Naive thymus-derived CD8-positive, alpha-beta T cell (primary cell): ENCODE measurements at places on chromosomes 13 and 19.

GRCh38 chr19:56905631-56906150, 65.2 kb upstream of the PEG3 start:
- no peak for DNase-seq

GRCh38 chr19:52398081-52398441, 412 bp downstream of the ZNF528 start:
- DNase-seq, result no peak

- no peak for DNase-seq
Measured at GRCh38 chr13:20044086-20044485, 85.6 kb downstream of the ZMYM2 start.

GRCh38 chr19:8238251-8238650, 29.1 kb downstream of the CERS4 start:
- DNase-seq, result no peak

DNA sequence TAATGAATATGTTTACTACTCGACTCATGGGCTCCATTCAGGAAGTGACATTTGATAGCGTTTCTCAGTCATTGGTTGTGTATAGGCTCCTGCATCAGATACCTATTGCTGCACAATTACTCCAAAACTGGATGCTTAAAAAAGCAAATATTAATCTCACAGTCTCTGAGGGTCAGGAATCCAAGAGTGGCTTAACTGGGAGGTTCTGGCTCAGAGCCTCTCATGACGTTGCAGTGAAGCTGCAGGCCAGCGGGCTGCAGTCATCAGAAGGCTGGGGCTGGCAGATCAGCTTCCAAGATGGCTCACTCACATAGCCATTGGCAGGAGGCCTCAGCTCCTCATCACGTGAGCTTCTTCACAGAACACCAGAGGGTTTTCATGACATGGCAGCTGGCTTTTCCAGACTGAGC, 525.1 kb upstream of the NBEA start:
- DNase-seq, result no peak

- no peak for DNase-seq
Measured at GRCh38 chr13:99380921-99381645, 73.9 kb upstream of the GPR183 start.

GRCh38 chr19:13334801-13335481, 171.3 kb downstream of the CACNA1A start:
- no peak for DNase-seq

DNA sequence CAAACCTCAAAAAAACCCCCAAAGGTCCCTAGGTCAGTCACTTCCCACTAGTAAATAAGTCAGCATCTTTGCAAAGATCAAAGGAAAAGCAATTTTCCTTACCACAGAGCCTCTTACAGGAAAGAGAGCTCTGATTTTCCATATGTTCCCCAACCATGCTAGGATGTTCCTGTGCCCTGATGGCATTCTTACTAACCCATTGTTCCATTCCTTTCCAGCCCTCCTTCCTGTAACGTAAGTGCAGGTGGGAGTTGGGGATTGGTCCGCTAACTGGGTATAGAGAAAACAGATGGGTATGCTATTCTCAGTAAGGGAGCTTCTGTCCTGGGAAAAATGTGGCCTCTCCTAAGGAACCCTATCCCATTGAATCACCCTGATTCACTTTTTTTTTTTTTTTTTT, 14.3 kb downstream of the DPRX start:
- DNase-seq, result no peak

GRCh38 chr19:15684828-15685227, 11.9 kb downstream of the CYP4F12 start:
- no peak for DNase-seq

GRCh38 chr13:65336087-65336749, 1893.9 kb downstream of the PCDH9 start:
- no peak for DNase-seq

- DNase-seq, result no peak
Measured at GRCh38 chr13:26500618-26501320, 56.7 kb upstream of the WASF3 start.

GRCh38 chr13:40259899-40260298, 406.5 kb downstream of the FOXO1 start:
- no peak for DNase-seq

DNA sequence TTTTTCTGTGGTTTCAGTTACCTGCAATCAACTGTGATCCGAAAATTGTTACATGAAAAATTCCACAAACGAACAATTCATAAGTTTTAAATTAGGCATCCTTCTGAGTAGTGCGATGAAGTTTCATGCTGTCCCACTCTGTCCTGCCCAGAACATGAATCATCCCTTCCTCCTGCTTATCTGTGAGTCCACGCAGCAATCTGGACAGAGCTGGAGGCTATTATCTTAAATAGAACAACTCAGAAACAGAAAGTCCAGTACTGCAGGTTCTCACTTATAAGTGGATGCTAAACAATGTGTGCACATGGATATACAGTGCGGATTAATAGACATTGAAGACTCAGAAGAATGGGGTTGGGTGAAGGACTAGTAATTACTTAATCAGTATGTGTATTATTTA, 583.7 kb upstream of the SPRY2 start:
- DNase-seq, result no peak

DNA sequence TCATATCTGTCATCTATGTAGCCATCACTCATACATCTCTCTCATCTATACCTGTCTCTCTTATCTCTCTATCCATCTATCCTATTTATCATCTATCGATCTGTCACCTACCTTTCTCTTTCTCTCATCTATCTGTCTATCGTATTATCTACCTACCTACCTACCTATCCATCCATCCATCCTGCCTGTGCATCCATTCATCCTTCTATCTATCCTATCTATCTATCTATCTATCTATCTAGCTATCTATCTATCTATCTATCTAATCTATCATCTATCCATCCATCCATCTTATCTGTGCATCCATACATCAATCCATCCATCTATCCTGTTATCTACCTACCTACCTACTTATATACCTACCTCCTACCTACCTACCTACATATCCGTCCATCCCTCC, 44.6 kb upstream of the CYP4F8 start:
- DNase-seq, result no peak

DNA sequence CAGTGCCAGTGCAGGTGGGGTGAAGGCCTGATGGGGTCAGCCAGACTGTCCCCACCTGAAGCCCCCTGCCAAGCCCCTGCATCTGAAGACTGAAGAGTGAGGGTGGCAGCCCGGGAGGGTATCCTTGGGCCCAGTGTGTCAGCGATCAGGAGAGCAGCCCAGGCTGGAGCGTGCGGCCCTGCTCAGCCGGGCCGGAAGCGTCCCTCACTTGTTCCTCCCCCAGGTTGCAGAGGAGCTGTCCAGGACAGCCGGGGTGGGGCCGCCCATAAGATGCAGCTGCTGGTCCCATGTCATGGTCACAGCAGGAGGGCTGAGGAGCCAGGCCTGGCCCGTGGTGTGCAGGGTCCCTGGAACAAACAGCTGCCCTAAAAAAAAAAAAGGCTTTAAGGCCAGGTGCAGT, 55.4 kb downstream of the KDM4B start:
- no peak for DNase-seq

DNA sequence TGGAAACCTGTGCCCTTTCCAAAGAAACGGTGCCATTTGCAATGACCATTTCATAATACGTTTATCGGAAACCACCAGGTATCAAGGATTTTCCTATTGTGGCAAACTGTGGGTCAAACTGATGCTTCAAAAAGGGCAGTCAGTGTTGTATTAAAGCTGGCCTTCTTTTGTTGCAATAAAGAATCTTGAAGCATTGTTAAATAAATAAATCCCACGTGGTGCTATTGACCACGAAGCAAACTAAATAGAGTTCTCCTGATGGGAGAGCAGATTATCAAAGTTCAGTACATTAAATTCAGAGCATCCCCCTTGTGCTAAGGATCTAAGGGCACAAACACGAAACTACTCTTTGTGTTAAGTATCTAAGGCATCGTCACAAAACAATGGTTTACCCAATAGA, 545.9 kb upstream of the MIR17HG start:
- DNase-seq, result no peak

DNA sequence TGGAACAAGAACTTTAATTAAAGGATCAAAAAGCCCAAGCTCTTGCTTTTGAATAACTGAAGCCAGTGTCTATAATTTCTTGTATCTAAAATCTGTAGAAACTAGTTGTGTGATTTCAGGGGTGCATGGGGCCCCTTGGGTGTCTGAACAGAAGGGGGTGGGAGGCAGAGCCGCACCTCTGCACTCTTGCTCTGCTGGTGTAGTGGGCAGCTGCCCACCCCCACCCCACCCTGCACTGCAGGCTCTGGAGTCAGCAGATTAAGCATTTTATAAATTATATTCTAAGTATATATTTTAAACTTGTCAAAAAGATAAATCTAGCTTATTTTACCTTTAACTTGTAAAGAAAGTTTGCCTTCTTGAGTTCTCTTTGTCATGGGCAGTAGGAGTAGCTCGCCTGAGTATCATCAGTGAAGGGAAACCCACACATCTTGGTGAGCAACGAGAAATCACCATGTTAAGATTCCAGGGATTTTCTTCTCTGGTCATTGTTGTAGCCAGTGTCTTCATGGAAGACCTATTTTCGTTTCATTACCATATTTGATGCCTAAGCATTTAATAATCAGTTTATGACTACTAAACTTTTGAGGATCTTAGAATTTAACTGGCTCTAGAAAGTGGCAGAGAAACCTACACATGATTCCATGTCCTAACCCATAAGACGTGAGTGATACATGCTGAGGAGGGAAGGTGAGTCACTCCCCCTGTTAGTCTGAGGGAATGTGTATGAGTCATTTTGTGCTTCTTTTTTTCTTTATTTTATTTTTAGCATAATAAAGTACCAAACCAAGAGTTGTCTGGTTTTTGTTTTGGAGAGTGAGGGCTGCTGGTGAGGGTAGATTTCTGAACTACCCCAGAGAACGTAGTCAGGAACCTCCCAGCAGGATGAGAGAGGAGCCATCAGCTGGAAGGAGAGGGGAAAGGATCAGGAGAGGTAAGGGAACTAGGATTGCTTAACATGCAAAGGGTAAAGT, 7.7 kb downstream of the UBE2L5 start:
- no peak for DNase-seq

GRCh38 chr13:60094385-60095088, 69.2 kb downstream of the DIAPH3 start:
- DNase-seq, result no peak

DNA sequence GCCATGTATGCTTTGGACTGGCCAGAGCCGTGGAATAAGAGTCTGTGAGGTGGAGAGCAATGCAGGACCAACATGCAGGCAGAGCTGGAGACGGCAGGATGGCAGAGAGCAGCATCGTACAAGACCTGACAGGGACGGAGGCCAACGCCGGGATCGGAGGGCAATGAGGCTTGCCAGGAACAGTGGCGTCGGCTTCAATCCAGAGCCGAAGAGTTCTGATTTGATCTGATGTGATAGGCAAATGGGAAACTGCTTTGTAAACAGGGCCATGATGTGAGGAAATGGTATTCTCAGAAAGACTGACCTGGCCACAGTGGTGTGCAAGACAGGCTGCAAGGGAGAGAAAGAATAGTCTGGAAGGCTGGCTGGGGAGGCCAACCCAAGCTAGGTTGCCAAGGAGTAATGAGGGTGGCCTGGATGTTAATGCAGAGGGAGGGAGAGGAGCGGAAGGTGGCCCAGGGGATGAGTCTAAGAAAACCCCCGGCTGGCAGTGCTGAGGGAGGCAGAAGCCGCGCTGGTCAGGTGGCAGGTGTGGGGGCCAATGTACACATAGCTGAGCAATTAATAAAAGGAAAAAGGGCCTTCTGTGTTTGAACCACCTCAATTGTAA, 26.7 kb downstream of the RCBTB2 start:
- DNase-seq, result no peak

DNA sequence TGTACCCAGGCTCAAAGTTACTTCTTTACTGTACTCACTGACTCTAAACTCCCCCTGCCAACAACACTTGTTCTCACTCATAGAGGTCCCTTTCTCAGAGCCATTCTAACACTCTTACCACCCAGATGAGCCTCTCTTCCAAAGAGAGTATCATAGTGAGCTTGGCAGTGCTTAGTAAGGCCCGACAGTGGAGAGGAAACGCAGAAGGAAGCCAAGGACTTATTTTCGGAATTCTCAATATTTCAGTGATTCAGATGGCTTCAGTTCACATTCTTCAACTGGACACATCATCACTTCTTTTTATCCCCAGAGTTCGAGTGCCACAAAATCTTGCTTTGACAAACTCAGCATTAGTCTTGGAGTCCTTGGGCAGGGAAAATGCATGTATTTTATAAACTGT, 285.9 kb downstream of the DNAJC15 start:
- no peak for DNase-seq

DNA sequence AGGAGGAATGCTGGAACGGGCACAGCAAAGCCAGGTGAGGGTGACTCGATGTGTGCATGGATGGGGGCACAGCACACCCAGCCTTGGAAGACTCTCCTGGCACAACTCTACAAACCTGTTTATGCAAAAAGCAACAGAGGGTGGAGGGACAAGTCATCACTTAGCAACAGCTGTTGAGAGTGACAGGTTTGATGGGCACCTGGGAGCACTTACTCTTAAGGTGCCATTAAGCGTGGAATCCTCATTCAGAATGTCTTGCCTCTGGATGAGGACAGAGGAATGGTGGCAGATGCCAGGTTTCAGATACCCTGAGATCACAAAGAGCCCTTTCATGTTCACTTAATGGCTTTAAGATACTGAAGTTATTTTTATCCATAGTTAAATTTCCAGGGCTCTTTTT, 97.0 kb downstream of the DCT start:
- DNase-seq, result no peak

GRCh38 chr19:45439190-45439568, 15.5 kb upstream of the ERCC1 start:
- no peak for DNase-seq

GRCh38 chr13:29499506-29500165, 95.9 kb downstream of the SLC7A1 start:
- DNase-seq, result no peak

DNA sequence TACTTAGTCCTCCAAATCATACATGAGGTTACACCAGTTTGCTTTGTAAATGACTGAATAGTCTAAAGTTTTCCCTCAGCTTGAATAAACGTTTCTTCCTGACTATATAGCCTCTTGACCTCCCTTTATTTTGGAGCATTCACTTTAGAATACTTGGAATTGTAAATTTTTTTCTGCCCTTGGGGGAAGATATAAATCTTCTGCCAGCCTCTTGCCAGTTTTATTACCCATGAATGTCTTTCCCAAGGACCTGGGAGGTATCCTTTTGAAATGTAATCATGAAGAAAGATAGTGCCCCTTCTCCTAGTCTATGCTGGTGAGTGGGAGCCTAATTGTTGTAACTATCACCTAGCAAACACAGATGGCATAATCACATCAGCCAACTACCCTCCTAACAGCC, 2033.9 kb upstream of the PCDH20 start:
- no peak for DNase-seq

GRCh38 chr19:14412996-14413692, 6.0 kb downstream of the DDX39A start:
- no peak for DNase-seq

DNA sequence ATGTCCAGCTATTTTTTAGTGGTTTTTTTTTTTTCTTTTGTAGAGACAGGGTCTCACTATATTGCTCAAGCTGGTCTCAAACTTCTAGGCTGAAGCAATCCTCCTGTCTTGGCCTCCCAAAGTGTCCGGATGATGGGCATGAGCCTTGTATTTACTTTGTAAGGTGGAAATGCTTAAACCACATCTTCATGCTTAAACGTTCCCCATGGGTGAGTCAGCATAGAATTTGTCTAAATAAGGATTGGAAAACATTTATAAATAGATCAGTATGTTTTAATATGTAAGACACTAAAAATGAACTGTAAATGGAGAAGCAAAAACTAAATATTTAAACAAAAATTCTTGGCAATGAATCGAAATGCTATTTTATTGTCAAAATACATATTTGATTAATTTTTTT, 698.0 kb downstream of the PCDH9 start:
- DNase-seq, result no peak
